ENCODE measurements at places on chromosomes 2 and 18. TPM values are rescaled to one million over a fixed set of nuclear protein-coding genes. Genes with fewer than 3 reads are reported as not detected.

Gene DSG3
- total RNA-seq, result 0.01 TPM

Gene DPYSL5
- 6.8 TPM for total RNA-seq

Gene PPP3R1
- total RNA-seq, result 58.9 TPM

Gene NAT8
- not detected for total RNA-seq

Gene EGR4
- total RNA-seq, result 0.31 TPM

Gene NPAS2
- total RNA-seq, result 114 TPM

Gene TMEM163
- total RNA-seq, result 0.11 TPM

Gene VAMP5
- total RNA-seq, result 0.55 TPM

Gene ELOA2
- not detected for total RNA-seq

Gene CHRNG
- total RNA-seq, result not detected

Gene SCN9A
- 2.8 TPM for total RNA-seq

Gene UGT1A5
- total RNA-seq, result not detected

Gene TAF1B
- 24.8 TPM for total RNA-seq

Gene EN1
- 1.1 TPM for total RNA-seq

Gene ARID5A
- 7.6 TPM for total RNA-seq

Gene DYNAP
- total RNA-seq, result not detected

Gene STAT4
- total RNA-seq, result 3.9 TPM

Data from A549 treated with CORT108297 at 1 μM for 4 hours (cell line).